ENCODE measurements at places on chromosomes 1 and 21.

GRCh38 chr1:22347854-22348760 is 103.5 kb upstream of the ZBTB40 start:
- no peak for DNase-seq

GRCh38 chr21:46297338-46298271 is 11.5 kb downstream of the YBEY start:
- no peak for DNase-seq

- no peak for DNase-seq
Measured at GRCh38 chr1:201710632-201711597, 118.0 kb upstream of the IPO9 start.

DNA sequence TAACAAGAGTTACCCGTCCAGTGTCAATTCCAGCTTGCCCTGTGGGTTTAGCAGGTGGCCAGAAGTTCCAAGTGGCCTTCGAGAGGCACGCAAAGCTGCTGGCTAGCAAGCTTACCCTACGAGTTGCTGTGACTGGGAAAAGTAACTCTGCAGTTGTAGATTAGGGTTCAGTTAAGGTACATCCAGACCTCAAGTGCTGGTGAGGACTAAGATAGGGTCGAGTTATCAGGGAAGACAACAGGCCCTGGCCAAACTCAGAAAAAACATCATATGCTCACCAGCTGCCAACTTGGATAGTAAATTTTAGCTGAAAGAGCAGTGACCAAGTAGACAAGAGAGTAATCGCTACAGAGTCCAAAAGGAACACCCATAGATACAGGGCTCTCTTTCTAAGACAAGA is 27.7 kb upstream of the LRRC7 start:
- DNase-seq: no peak

DNA sequence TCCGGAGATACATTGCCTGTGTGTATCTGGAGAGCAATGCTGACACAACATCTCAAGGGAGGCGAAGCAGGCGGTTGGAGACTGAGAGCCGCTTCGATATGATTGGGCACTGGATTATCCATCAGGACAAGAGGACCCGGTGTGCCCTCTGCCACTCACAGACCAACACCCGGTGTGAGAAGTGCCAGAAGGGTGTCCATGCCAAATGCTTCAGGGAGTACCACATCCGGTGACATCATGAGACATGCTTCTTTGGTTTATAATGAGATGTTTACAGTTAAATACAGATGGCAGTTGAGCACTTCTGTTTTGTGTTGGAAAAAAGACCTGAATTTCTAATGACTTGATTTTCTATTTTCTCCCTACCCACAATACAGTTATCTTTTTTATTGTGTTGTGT is 12.1 kb downstream of the PGBD2 start:
- DNase-seq: no peak

DNA sequence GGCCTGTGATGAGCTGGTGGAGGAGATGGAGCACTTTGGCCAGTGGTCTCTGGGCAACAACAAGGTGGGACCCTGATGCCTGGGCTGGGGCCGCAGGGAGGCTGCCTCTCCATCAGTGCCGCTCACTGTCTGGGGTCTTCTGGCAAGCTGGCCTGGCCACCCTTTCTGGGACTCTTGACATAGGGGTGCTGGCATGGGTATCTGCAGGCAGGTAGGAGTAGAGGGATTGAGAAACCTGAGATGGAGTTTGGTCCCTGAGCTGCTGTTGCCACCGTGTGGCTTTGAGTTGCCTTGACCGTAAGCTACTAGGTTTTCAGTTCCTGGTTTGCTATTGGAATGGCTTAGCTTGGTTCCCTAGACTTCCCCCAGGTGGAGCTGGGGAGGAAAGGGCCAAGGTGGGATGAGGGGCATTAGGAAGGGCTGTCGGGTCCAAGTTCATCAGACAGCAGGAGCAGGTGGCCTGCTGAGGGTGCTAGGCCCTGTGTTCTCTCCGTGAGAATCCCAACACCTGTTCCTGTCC is 13.2 kb upstream of the MFN2 start:
- DNase-seq: no peak

DNA sequence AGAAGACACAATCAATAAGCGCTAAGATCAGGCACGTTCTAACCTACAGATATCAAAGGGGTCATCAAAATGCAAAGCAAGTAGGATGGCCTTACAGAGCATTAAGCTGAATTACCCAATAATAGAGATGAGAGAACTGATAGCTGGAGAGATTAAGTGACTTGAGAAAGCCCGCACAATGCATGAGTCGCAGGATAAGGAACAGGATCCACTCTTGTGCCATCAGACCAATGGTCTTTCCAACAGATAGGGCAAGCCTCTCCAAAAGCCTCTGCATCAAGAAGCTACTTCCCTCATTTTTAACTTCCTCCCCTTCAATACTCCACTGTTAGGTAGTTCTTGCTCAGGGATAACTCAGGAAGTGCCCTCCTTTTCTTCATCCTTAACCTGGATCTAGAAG is 2.6 kb downstream of the CHML start:
- no peak for DNase-seq

DNA sequence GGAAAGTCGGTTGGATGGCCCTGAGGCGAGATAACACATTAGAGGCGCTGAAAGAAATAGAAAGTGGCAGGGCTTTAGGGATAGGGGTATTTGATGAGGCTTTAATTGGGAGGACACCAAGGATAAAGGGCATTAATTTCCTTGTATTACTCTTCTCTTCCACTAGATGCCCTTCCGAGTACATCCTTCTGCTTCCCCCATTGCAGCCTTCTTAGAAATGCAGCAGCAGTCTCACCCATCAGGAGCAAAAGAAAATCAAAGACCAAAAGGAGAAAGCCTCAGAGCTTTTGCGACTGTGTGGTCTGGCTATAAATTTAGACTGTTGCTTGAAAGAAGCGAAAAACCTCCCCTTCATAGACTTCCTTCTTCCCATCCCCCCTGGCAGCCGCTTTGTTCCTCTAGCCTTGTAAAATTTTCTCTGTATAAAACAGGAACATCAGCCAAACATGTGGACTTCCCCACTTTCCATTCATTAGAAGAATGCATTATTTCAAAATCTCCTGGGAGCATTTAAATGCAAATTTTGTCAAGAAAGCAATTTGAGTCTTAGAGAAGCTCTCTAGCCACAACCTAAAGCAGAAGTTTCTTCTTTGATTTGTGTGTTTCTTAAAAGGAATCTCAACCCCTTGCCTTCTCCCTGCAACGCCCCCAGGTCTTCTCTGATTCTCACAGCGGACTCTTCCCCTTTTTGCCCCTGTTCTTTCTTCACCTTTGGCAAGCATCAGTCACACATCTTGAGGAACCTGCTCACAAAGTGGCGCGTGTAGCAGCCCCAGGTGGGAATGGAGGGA is 76.6 kb downstream of the NDUFS5 start:
- DNase-seq: no peak

- DNase-seq: no peak
Measured at GRCh38 chr1:2470290-2471158, 5.6 kb upstream of the PLCH2 start.

- DNase-seq: no peak
Measured at GRCh38 chr1:53733447-53733931, 5.5 kb downstream of the GLIS1 start.

DNA sequence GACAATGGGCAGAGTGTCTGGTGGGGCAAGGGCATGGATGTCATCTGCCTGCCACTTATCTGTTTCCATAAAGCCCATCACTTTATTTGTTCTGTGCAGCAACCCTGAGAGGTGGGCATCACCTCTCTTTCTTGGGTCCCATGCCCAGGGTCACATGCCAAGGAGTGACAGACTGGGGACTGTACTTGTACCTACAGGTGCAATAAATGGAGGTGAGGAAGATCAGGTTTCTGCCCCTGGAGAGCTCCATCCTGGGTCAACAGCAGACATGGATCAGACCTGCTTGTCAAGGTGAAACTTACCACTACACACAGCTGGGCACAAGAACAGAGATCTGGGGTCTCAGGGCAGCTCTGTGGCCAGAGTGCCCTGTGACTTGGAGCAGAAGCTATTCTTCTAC is 18.4 kb upstream of the PRDM16 start:
- no peak for DNase-seq

GRCh38 chr1:81811757-81812371 is 11.1 kb downstream of the ADGRL2 start:
- no peak for DNase-seq

DNA sequence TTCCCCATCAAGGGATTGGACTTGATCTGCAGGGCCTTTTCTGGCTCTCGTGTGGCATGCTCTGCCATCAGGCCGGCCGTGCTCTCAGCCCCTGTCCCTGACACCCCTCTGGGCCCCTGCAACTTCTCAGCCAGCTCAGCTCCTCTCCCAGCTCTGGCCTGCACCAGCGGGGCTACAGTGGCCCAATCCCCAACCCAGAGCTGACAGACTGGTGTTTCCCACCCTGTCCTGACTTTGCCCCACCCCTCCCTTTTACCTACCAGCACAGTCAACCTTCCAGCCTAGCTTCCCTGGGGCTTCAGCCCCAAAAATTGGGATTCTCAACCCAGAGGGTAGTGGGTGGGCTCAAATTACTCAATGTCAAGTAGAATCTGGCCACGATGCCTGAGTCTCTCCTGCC is 149.3 kb downstream of the SYF2 start:
- DNase-seq: no peak

DNA sequence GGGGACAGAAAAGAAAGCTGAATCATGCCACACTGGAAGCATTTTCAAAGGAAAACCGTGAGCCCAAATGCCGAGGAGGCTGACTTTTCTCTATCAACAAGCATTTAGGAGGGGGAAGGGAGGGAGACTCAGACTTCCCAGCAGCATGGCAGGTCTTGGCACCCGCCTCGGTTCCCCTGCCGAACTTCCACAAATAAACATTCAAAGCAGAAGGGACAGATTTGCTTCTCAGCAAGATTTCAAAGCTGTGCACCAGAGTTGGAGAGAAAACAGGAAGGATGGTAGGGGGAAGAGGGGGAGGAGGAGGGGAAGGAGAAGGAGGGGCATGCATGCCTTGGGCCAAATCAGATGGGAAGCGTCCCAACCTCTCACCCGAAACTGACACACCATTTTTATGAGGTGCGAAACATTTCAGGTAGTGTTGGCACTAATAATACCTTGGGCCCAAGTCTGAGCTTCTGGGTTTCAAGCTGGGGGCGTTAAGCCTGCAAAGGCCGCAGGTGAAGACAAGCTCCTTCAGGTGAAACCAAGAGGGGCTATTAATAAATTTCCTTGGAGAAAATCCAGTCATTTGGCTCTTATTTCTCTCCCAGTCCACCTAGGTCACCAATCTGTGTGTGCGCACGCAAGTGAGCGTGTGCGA is 26.4 kb downstream of the ABCA4 start:
- no peak for DNase-seq

- no peak for DNase-seq
Measured at GRCh38 chr1:23546897-23547584, 12.3 kb downstream of the ID3 start.

DNA sequence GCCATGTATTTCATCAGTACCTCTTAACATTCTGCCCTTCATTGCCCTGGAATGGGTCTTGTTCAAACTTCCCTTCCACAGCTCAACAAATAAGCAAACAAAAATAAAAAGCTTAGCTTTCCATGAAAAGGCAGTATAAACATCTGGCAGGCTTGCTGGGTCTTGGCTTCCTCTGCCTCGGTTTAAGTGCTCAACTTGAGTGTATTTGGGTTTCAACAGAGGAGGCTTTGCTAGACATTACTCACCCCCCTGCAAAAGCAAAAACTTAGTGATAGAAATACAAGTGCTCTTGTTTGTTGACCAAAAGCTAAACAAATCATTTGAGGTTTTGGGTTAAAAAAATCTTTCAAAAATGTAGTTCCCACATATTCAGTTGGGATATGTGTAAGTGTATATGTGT is 518.5 kb downstream of the PLPP3 start:
- no peak for DNase-seq

DNA sequence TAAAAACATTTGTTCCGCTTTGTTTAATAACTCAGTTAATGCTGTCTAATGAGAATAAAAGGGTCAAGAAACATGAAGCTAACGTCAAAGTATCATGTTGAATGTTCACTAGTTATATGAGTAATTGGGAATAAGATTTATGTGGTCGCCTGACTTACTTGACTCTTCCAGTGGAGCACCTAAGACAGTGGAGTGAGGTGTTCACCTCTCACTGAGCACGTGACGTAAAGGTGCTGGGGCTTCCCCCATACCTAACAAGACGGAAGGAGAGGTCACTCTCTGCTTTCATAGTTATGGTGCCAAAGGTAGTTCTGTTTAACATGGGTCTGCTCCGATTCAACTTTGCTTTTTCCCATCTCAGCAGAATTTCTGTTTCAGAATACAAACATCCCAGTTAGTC is 686 bp downstream of the KMO start:
- no peak for DNase-seq

GRCh38 chr21:31363720-31364119 is 19.7 kb upstream of the TIAM1 start:
- DNase-seq: no peak

DNA sequence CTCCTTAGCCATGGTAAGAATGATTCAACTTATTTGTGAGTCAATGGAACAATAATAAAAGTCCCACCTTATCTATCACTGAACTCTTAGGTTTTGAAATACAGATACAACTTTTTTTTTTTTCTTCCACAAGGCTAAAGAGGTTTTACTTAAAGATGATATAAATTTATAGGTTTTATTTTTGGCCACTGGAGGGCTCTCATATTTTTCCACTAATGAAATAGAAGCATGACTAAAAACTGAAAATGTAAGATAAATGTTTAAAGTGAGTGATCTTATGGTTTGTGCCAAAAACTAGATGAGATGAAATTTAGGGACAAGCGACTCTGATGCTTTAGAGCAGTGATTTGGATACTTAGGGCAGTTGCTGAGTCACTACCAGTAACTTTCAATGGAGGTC is 499.0 kb downstream of the NUF2 start:
- DNase-seq: no peak

- no peak for DNase-seq
Measured at GRCh38 chr1:180889325-180889724, 23.4 kb upstream of the KIAA1614 start.

DNA sequence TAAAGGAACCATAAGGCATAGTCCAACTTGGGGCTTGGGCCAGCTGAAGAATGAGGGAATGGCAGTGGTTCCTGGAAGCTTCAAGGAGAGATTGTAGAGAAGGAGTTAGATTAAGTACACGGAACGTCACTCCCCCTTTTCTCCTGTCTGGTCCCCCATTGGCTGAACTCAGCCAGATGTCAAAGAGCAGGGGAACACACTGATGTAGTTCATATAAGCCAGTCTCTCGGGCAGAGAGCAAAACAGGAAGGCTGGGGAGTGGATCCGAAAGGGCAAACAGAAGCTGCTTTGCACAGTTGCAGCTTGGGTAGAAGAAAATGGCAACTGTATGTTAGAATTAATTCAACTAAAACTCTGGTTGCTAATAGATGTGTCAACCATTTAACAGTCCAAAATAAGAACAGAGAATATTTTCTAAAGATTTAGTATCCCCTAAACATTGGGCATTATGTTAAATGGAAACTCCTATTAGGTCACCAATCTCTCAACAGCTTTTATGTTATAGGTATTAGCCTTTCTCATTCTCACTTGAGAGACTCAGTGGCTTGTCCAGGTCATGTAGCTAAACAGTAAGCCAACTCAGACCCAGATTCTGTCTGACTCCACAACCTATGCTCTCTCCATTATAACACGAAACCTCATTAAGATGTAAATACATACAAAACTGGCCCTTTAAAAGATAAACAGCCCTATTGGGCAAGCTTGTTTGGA is 600.7 kb upstream of the USP24 start:
- DNase-seq: no peak

GRCh38 chr1:248155927-248156326 is 11.0 kb downstream of the OR2M5 start:
- DNase-seq: no peak

Data from activated T-helper 1 cell treated with anti-CD3 and anti-CD28 coated beads, Interleukin-2, amount 50 U/mL, for 16 hours (primary cell).